ENCODE measurements at places on chromosomes 11 and 22. TPM values are rescaled to one million over a fixed set of nuclear protein-coding genes. Genes with fewer than 3 reads are reported as not detected.

KCNJ5 gene
- total RNA-seq: 2.0 TPM

OR2AG1 gene
- total RNA-seq: not detected

DENND5A gene
- 129 TPM for total RNA-seq

C11orf91 gene
- 0.97 TPM for total RNA-seq

PIWIL4 gene
- total RNA-seq: 5.6 TPM

SUN2 gene
- 495 TPM for total RNA-seq

RFPL1 gene
- total RNA-seq: not detected

CYB5R2 gene
- 8.3 TPM for total RNA-seq

OR52B6 gene
- total RNA-seq: not detected

KDM4E gene
- not detected for total RNA-seq
